Stimulated activated CD4-positive, alpha-beta T cell treated with anti-CD3 and anti-CD28 coated beads, Interleukin-2, amount 100 ng/mL, for 48 hours (primary cell): ENCODE measurements at places on chromosomes 11 and 22.

- no peak for DNase-seq
Observed at GRCh38 chr11:89416961-89417360, 74.2 kb downstream of the NOX4 start.

- peak; percentile 40 for DNase-seq
Observed at GRCh38 chr22:43993072-43993760, 30.9 kb upstream of the PARVB start.

DNA sequence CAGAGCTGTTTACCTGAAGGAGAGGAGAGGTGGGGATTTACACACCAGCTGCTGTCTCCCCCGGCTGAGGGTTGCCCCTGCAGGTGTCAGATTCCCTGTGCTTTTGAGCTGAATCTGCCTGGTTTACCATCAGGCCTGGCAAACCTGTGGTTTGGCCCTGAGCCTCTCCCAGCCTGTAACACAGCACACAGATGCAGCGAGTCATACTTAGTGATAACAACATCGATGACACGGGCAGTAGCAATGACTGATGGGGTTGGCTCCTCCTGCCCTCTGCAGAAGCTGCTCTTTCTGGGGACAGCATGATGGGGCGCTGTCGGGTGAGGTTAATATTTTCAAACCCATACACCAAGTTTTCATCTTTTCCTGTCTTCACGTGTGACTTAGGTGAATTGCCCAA, 380.0 kb upstream of the B3GAT1 start:
- DNase-seq: no peak

DNA sequence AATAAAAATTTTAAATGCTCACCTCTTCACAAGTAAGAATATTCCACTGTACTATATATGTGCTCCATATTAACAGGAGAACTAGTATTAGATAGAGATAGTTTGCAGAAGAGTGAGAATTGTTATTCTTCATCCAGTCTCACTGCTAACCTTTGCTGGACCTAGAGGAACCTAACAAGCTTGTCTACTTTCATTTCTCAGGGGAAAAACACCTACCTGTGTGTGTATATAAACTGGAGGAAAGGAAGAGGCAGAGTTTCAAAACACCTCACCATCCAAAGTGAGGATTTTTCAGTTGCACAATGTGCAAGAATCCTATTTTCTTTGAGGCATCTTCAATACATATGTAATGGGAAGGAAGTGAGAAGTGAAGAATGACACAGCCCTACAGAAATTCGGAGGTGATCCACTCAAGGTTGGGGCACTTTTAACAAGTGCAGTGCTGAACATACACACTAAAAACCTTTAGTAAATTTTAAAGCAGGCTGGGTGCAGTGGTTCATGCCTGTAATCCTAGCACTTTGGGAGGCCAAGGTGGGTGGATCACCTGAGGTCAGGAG, 52.4 kb downstream of the SYTL2 start:
- no peak for DNase-seq

DNA sequence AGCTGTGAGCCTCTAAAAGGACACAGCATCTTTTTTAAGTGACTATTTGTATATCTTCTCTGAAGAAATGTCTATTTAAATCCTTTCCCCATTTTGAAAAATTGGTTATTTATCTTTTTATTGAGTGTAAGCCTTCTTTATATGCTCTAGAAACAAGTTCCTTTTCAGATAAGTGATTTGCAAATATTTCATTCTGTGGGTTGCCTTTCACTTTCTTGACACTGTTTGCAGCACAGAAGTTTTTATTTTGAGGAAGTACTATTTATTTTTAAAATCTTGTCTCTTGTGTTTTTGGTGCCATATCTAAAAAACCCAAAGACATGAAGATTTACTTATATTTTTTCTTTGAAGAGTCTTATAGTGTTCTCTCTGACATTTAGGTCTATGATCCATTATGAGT, 40.1 kb upstream of the LYVE1 start:
- DNase-seq: no peak

- DNase-seq: no peak
Observed at GRCh38 chr11:106961518-106961917, 56.8 kb downstream of the GUCY1A2 start.

DNA sequence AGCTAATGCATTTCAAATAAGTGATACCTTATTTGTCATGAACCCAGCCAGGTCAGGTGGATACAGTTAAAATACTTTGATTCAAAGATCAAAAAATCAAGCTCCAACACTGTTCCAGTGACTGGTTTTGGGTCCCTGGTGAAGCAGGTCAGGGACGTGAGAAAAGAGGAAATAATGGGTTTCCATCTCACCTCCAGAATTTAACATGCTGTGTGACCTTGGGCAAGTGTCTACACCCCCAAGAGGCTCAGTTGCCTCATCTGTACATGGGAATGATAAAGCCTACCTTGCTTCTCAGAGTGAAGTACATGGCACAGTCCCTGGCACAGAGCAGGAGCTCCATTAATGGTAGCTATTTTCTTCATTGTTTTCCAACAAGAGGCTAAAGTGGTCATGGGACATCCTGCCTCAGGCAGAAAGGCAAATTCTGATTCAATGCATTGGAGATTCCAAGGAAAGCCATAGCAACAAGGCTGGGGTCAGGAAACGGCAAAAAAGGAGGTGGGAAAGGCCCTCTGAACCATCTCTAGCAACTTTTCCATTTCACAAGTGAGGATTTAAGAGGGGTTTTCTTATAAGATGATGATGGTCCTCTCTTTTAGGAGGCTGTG, 108.5 kb downstream of the CSNK2A3 start:
- DNase-seq: no peak

DNA sequence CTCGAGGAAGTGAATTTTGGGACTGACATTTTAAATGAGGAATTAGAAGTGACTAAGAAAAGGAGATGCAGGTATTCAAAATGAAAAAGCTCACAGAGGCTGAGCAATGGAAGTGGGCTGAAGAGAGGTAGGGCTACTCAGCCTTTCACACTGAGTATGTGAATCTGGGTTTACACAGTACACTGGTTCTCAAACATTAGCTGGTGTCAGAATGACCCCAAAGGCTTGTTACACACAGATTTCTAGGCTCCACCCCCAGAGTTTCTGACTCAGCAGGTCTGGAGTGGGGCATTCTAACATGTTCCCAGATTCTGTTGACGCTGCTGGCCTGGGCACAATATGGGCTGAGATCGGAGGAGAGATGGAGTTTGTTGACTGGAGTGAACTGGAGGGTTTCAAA, 32.8 kb downstream of the CADM1 start:
- DNase-seq: no peak

- no peak for DNase-seq
Observed at GRCh38 chr11:66287889-66288670, 863 bp downstream of the YIF1A start.

- DNase-seq: no peak
Observed at GRCh38 chr22:29330753-29331152, 15.3 kb upstream of the RASL10A start.

- no peak for DNase-seq
Observed at GRCh38 chr11:27239305-27239942, 123.6 kb downstream of the CCDC34 start.

GRCh38 chr11:70073871-70074371, 4.2 kb upstream of the ANO1 start:
- no peak for DNase-seq

DNA sequence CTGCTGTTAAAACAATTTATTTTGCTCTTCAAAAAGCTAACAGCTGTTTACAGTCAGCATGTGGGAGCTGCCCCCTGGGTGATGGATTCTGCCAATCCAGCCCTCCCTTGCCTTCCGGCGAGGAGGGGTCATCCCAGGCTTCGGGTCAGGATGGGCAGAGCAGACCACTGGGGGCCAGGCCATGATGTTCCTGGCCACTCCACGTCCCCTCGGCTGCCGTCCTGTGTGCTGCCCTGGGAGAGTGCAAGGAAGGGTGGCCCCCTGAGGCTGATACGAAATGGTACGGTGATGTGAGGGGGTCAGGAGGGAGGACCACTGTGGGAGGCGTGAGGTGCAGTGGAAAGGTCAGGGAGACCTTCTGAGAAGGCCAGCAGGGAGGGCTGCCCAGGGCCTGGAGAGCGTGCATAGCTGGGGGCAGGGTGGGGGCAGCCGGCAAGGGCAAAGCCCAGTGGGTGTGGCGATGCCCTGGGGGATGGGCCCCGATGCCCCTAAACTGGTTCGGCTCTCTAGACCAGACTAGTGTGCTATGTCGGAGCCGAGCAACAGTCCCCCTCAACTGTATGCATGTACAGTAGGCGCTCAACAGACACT, 41.3 kb downstream of the RTN4R start:
- no peak for DNase-seq

GRCh38 chr11:37643968-37644367, 1045.9 kb upstream of the RAG2 start:
- no peak for DNase-seq

- no peak for DNase-seq
Observed at GRCh38 chr11:18540207-18541009, 13.7 kb upstream of the TSG101 start.

- no peak for DNase-seq
Observed at GRCh38 chr11:107118025-107118720, 99.9 kb upstream of the GUCY1A2 start.

- DNase-seq: no peak
Observed at GRCh38 chr11:8693555-8693954, 11.0 kb downstream of the RPL27A start.

DNA sequence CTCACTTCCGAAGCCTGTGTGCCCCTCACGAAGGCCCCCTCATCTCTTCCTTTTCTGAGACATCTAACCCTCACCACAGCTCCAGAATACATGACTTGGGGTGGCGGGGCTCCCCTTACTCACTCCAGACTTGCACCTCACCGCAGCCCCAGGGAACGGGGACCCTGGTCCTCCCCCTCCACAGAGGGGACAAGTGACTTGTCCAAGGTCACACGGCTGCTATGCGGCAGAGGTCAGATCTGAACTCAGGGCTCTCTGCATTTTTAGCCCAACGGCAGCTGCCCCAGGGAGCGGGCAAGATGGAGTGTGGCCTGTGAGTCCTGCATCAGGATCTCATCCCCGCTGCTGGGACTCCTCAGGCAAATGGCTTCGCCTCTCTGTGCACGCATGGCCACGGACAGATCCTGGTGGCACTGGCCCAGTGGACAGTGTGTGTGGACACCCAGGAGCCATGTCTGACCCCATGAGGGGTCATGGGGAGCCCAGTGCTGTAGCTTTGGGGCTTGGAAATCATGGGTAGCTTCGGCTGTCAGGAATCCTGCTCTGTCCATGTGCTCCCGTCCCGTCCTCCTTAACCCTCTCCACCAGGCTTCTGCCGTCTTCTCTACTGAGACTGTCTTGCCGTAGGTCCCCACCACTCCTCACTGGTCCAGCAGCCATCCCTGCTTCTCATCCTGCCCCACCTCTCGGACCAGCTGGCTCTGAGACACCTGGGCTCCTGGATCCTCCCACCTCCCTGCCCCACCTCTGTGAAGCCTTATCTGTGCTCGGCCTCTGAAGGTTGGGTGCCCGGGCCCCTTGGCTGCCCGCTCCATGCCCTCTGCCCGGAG, 48.0 kb upstream of the CARS1 start:
- no peak for DNase-seq

GRCh38 chr22:46465793-46466192, 71.6 kb downstream of the CELSR1 start:
- DNase-seq: no peak

- no peak for DNase-seq
Observed at GRCh38 chr22:43957871-43958270, 2.6 kb downstream of the SAMM50 start.

DNA sequence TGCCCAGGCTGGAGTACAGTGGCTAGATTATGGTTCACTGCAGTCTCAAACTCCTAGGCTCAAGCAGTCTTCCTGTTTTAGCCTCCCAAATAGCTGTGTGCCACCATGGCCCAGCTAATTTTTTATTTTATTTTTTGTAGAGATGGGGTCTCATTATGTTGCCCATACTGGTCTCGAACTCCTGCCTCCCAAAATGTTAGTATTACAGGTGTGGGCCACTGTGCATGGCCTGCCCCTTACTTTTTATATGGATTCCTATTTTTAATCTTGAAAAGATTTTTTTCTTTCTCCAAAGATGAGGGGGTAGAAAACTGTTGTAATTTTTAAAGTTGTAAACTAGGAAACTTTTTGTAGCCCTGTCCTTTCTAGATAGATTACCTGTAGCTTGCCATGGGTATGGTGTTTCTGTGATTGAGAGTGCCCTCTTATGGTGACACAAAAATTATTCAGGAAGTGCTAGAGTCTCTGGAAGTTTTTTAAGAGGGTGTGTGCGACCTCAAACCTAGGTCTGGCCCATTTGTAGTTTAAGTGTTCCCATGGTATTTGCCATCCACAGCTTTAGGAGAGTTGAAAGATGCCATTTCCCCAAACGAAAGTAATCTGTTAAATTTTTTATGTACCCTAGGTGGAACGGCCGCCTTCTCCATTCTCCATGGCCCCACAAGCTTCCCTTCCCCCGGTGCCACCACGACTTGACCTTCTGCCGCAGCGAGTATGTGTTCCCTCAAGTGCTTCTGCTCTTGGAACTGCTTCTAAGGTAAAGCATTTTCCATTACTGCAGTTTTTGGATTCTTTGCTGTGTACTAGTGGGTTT, 32.4 kb downstream of the MCAM start:
- no peak for DNase-seq

- no peak for DNase-seq
Observed at GRCh38 chr11:94211261-94211830, 82.7 kb downstream of the PANX1 start.

GRCh38 chr11:47061429-47062178, 115.1 kb downstream of the ARFGAP2 start:
- no peak for DNase-seq

DNA sequence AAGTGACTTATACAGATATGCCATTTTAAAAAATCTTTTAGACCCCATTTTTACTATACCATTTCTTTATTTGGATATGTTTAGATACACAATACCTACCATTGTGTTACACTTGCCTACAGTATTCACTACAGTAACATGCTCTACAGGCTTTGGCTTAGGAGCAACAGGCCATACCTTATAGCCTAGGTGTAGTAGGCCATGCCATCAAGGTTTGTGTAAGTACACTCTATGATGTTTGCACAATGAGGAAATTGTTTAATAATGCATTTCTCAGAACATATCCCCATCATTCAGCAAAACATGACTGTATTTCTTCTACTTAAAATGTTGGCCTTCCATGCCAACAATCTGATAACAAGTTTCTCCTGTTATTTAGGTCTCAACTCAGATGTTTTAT, 1559.5 kb upstream of the TENM4 start:
- DNase-seq: no peak

- no peak for DNase-seq
Observed at GRCh38 chr11:35173011-35173511, 34.1 kb downstream of the CD44 start.

GRCh38 chr22:19665784-19666672, 48.3 kb upstream of the SEPTIN5 start:
- no peak for DNase-seq
